ENCODE measurements at places on chromosomes 4 and X. TPM values are rescaled to one million over a fixed set of nuclear protein-coding genes. Genes with fewer than 3 reads are reported as not detected.
A peak's percentile ranks its signal among the peaks of the same experiment; 100 is the strongest.

- no peak for DNase-seq
Observed at GRCh38 chr4:173171987-173172386, 3.4 kb downstream of the GALNT7 start.

DNA sequence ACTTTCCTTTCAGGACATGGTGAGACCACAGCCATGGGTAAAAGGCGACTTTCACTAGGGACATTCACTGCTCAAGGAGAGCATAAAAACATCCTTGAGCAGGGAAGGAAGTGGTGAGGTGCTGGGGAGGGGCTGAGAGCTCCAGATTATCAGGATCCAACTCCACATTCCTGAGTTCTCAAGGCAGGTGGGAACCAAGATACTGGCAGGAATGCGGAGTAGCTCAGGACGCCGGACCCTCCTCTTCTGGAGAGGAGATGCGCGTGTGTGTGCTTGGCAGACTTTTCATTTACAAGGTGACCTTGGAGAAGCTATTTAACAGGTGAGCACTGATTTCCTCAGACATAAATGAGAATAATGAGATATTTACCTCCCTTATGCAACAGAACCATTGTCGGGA is 41.3 kb upstream of the TXK start:
- DNase-seq, result no peak

DNA sequence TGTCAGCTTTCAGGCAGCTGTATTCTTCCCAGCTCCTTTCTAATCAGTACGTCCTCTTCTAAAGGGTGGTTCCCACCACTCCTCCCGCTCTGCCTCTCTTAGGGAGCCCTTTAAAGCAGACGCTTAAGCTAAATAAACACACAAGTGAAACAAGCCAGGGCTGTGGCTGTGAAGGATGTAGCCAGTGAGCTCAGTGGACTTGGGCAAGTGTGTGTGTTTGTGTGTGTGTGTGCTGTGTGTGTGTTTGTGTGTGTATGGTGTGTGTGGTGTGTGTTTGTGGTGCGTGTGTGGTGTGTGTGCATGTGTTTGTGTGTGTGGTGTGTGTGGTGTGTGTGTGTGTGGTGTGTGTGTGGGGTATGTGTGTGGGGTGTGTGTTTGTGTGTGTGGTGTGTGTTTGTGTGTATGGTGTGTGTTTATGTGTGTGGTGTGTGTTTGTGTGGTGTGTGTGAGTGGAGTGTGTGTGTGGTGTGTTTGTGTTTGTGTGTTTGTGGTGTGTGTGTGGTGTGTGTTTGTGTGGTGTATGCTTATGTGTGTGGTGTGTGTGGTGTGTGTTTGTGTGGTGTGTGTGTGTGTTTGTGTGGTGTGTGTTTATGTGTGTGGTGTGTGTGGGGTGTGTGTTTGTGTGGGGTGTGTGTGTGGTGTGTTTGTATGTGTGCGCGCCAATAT is 283.3 kb downstream of the PTTG2 start:
- no peak for DNase-seq

- no peak for DNase-seq
Observed at GRCh38 chr4:189279188-189279587, 661.5 kb upstream of the FRG1 start.

DNA sequence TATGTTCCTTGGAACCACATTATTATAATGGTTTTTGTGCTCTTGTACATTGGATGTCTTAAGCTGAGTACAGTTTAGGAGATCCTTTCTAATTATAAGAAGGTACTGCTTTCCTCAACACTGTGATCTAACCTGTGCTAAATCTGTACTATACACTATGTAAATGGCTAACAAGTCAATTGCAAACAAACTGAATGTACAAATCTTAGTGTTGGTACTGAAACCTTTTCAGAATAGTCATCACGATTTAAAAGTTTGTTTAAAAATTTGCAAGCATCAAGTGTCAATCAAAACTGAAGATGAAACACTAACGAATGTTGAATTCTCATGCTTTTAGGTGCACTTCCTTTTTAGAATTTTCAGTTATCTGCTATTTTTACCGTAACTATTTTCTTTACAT is 2090.4 kb upstream of the TENM3 start:
- DNase-seq, result no peak

DNA sequence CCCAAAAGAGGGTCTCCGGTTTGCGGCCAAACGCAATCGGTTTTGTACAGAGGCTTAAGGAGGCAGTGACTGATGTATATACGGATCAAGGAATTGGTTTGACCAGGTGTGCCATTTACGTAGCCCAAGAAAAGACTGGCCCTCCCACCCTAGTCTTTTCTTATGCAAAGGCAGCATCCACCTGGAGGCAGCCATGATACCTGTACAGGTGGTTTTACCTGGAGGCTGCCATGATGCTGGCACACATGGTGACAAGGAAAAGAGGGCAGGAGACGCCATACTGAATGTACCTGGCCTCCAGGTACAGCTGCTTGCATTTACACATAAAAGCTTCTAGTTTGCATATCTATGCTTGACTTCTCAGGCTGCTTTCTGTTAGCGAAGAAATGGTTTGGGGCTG is 917.7 kb upstream of the INTU start:
- DNase-seq, result no peak

GRCh38 chr4:116561768-116562167 is 523.6 kb downstream of the TRAM1L1 start:
- no peak for DNase-seq

DNA sequence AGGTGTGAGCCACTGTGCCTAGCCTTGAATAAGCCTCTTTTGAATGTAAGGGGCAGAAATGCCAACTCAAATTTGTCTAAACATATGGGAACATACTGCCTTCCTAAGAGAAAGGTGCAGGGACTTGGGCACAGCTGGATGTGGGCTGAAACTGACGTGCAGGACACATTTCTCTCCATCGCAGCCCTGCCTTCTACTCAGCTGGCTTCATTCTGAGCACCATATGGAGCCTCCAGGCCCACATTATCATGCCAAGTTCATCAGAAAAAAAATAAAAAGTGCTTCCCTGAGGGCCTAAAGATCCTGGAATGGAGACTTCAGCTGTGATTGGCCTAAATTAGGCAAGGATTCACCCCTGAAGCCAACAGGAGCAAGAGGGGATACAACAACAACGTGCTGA is 386.2 kb downstream of the RAB28 start:
- peak; percentile 64 for DNase-seq

ZNF630 gene
- total RNA-seq, result not detected

DNA sequence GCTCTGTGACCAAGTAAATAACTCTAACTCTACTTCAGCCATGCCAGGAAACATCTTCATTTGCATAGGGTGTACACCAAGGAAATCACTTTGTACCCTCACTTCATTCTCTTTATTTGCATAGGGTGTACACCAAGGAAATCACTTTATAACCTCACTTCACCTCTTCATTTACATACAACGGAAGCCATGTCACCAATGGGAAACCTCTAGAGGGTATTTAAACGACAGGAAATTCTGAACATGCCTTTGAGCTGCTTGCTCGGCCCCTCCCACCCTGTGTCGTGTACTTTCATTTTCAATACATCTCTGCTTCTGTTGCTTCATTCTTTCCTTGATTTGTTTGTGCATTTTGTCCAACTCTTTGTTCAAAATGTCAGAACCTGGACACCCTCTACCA is 848.1 kb upstream of the FRG1 start:
- no peak for DNase-seq
